ENCODE measurements at places on chromosomes 13 and 19.
A peak's percentile ranks its signal among the peaks of the same experiment; 100 is the strongest.

DNA sequence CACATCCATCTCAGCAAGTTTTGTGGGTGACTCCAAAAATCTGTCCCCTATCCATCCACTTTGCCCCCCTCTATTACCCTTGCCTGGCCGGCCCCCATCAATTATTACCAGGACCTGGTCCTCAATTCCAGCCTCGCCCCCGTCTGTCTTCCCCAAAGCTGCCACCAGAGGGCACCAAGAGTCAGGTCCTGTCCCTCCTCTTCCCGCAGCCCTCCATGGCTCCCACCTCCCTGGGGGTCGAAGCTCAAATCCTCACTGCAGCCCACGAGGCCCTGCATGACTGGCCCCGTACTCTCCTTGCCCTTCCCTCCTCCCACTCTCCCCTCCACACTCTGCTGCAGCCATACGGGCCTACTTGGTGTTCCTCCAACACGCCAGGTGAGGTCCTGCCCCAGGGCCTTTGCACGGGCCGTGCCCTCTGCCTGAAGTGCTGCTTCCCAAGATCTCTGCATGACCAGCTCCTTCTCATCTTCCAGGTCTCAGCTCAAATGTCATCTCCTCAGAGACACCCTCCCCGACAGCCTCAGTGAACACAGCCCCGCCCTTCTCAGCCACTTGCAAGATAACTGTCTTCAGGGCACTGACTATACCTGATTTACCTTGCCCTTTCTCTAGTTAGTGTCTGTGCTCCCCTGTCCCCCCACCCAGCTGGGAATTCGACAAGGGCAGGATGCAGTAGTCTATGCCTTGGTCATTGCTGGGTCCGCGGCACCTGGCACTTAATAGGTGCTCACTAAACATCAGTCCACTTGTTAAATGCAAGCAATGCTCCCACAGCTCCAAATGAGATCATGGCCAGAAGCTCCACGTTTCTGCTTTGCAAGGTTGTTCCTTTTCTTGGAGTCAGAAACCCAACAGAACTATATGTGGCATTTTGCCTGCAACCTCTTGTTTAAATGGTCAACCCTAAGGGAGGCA lies 16.8 kb upstream of the SEMA6B start:
- DNase-seq, result peak; percentile 70

- no peak for DNase-seq
Observed at GRCh38 chr19:35284153-35285094, 2.1 kb downstream of the HAMP start.

DNA sequence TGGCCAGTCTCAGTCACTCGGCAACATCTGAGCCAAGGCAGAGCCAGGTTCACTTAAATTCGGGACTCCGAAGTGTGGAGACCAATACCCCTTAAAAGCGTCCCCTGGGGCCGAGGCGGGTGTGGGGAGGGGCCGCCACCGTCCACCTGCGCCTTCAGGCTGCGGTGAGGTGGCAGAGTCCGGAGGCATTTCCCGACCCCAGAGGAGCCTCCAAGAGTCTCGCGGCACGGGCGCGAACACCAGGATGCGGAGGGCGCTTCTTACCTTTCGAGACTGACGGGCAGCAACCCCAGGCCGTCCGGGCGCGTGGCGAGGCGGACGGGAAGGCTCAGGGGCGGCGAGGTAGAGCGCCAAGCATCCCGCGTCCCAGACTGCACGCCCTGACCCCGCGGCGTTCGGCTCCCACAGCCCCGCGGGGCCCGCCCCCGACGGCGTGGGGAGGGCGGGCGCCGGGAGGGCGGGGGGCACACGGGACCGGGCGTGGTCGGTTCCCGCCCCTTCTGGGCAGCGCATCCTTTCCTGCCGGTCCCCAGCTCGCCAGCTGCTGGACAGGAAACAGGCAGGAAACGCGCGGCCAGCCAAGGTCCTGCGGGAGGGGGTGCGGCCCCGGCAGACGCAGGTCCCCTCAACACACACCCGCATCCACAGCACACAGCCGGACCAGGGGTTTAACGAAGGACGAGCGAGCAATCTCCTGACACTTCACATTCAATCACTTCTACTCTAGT lies at the start of gene THSD1:
Gene THSD1, minus strand, starts transcription at position 406 of the 728 bp plus-strand sequence. CDS start 3,572 bp downstream, outside the sequence.
- peak; percentile 78 for DNase-seq

DNA sequence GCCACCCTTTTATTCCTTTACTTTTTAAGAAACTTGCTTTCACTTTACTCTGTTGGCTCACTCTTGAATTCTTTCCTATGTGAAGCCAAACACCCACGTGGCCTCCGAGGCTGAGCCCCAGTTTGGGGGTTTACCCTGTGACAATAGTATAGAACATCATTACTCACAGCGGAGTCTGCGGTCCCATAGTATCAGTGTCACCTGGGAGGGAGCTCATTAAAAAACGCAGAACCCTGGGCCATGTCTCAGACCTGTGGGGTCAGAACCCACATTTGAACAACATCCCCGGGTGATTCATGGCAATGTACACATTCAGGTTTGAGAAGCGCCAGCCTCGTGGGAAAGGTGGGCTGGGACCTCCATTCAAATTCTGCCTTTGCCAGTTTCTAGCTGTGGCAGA lies 36.0 kb upstream of the UBL3 start:
- no peak for DNase-seq

DNA sequence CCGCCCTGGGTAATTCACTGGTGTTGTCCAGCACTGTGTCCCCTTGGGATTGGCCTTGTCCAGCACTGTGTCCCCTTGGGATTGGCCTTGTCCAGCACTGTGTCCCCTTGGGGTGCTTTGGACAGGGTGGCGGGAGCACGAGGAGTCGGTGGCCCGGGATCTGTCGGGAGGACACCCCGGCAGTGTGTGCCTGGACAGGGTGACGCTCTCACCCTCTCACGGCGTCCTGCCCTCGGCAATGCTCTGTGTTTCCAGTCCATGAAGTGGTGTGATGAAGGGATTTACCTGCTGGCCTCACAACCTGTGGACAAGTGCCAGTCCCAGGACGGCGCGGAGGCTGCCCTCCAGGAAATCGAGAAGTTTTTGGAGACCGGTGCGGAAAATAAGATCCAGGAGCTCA lies 29.9 kb upstream of the F7 start:
- no peak for DNase-seq

- DNase-seq, result no peak
Observed at GRCh38 chr19:3721887-3722442, 13.8 kb downstream of the TJP3 start.

DNA sequence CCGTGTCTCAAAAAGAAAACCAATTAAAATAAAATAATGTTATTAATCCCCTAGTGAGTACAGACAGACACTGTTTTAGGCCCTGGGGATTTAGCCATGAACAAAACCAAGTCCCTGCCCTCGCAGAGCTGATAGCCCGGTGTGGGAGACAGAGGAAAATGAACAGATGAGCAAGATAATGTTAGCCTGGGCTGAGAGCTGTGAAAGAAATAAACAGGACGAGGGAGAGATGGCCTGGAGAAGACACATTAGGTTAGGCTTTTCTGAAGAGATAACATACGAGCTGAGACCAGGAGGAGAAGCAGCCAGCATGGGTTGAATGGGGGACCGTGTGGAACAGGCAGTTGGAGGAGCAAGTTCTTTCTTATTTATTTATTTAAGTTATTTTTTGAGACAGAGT lies 9.0 kb downstream of the RELB start:
- DNase-seq, result no peak

DNA sequence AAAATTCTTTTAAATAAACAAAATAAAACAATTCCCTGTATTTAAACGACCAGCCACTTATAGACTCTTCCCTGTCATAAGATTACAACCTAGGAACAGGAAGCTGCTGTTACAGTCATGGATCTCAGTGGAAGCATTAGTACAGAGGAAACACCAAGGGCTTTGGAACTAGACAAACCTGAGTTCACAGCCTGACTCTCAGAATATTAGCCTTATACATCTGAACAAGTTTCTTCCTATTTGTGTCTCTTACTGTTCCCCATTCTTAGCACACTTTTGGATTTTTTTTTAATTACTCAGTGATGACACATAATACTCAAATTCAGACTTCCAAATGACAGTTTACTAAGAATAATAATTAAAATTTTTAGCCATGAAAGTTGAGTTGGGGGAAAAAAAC lies 46.1 kb downstream of the ZDHHC20 start:
- DNase-seq, result no peak
